ENCODE measurements at places on chromosomes 11 and 22.

DNA sequence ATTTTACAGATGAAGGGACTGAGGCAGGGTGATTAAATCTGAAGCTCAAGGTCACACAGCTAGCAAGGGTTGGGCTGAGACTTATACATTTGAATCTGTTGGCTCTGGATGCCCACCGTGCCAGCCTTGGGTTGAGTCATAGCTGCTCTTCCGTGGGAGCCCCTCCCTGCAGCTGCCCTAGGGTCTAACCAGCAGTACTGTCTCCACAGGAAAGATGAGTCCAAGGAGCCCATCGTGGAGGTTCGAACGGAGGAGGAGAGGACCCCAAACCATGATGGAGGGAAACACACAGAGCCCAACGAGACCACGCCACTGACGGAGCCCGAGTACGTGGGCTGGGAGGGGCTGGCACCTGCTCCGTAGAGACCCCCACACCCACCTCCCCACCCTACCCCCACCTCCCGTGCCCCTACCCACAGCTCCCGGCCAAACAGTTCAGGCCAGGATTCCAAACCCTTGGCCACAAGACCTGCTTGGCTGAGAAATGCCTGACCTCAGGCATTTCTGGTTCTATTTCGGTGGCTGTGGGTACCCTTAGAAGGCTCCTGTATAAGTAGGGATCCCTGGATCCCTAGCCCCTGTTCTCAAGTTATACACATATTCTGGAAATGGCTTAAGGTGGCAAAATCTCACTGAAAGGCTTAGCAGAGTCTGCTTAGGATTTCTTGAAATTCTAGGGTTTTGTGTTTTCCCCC lies 42.7 kb upstream of the TTC12 start:
- DNase-seq: no peak

GRCh38 chr22:27435844-27436576 lies 365.5 kb downstream of the MN1 start:
- no peak for DNase-seq

GRCh38 chr11:94883878-94884277 lies 89.5 kb downstream of the CWC15 start:
- DNase-seq: no peak

DNA sequence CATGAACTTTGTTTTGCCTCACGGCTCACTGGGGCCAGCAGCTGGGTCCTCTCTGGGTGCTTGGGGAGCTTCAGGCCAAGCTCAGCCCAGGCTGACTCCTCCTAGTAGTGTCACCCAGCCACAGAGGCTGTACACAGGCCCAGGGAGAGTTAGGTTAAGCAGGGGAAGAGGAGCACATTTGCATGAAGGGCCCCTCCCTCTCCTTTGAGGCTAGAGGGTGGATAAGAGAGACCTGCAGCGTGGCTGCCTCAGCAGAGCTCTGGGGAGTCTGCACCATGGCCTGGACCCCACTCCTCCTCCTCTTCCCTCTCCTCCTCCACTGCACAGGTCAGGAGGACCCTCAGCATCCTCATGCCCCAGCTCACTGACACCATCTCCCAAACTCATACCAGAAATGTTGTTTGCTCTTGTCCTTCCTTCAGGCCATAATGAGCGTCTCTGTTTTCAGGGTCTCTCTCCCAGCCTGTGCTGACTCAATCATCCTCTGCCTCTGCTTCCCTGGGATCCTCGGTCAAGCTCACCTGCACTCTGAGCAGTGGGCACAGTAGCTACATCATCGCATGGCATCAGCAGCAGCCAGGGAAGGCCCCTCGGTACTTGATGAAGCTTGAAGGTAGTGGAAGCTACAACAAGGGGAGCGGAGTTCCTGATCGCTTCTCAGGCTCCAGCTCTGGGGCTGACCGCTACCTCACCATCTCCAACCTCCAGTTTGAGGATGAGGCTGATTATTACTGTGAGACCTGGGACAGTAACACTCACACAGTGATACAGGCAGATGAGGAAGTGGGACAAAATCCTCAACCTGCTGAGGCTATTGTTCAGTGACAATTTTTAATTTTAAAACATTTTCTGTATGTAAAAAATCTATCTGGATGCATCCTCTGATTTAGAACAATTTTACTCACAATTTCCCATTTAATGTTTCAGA lies 82.4 kb upstream of the VPREB1 start:
- no peak for DNase-seq

- DNase-seq: no peak
Measured at GRCh38 chr11:18578975-18579598, 9.4 kb downstream of the UEVLD start.

DNA sequence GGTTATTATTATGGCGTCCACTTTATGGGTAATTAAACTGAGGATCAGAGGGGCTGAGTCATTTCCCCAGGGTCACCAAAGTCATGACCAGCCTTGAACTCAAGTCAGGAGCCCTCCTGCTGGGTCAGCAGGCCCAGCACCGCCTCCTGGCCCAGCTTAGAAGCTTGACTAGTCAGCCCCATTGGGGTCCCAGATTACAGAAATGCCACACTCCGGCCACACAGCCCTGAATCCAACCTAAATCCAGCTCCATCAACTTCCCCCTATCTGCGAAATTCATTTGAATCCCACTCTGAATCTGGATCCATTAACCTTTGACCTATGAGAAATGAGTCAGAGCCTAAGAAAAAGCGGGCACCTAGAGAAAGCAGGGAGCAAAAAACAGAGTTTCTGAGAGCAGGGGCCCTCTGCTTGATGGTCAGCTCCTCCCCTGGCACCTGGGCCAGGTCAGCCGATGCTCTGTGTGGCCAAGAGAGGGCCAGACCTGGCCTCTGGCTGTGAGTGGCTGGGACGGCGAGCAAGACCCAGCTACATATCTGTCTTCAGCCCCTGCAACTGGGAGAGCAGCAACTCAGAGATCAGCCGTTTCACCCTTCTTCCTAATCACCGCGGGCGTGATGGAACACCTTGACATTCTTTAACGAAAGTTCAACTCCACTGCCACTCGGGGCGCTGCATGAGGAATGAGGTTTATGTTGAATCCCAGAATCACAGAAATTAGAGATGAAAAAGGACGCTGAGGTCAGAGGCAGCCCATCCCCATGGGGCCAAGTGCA lies 196.1 kb downstream of the TRIM29 start:
- no peak for DNase-seq
